ENCODE measurements at places on chromosomes 1 and 21.

DNA sequence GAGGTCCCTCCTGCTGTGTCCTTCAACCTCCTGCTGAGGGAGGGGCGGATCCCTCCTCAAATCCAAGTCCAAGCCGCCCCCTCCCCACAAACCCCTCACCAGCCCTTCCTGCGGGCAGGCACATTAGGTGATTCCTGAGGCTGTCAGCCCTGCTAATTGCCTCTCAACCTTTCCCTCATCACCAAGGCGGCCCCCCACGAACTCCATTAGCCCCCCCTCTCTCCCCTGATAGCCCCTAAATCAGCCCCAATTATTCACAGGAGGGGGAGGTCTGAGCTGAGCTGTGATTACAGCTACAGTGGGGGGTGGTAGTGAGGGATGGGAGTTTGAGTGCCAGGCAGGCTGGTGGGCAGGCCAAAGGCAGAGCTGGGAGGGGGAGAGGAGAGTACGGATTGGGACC is 5.8 kb upstream of the PEAR1 start:
- DNase-seq, result no peak

GRCh38 chr1:238199325-238199724 is 308.6 kb upstream of the ZP4 start:
- no peak for DNase-seq

GRCh38 chr1:54273092-54273794 is 73.3 kb downstream of the MRPL37 start:
- DNase-seq, result no peak

DNA sequence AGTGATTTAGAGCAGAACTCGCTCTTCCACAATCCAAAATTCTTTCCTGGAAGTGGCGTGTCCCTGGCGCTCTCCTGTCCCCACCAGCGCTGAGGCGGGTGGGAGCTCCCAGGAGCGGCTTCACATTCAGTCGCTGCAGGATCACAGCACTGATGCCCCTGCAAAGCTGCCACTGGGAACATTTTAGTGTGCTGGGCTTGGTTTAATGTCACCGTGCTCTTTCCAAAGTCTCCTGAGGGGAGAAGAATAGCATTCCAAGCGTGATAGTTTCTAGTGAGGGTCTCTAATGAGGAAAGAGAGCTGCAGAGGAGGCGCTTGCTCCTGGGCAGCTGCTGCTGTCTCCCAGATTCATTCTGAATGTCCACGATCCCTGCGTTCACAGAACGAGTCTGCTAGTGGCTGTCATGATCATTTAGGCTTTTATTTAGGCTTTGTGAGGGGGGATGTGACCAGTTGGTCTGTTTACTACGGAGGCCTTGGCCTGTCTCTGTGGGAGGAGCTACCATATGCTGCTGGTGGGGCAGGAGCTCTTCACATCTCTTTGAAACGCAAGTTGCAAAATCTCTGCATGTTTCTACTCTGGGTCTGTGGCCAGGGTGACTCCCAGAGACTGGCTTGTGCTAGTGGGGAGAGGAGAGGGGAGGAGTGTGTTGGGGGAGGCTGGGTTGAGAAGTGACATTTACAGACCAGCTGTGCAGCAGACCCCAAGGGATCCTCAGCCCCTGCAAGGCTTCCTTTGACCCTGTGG is 23.4 kb downstream of the OLFML3 start:
- no peak for DNase-seq

DNA sequence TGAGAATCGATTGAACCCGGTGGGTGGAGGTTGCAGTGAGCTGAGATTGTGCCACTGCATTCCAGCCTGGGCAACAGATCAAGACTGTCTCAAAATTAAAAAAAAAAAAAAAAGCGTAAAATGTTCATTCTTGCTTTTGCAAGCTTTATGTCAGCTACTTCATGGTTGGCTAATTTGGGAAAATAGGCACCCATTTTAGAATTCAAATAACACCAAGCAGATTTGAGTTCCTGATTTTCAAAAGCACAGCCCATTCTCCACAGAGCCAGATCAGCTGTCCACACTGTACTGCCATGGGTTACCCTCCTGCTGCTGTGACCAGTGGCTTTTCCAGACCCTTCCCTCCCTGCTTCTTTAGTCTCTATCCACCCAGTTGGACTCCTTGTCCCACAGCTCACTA is 4.4 kb downstream of the THEM5 start:
- DNase-seq, result no peak

DNA sequence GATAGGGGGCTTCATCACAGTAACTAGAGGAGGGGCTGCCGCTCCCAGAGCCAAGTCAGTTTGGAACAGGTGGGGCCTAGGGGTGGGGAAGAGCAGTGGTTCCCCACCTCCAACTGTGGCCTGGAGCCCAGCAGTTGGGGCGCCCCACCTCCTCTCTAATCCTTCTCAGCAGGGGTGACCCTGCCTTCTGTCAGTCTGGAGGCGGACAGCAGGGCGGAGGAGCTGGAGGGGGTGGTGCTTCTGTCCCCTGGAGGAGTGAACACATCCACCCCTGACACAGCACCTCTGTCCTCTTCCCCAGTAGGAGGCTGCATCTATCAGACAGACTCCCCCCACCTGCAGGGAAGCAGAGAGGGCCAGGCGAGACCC is 73.8 kb downstream of the MRPL37 start:
- DNase-seq, result no peak

GRCh38 chr1:89959719-89960118 is 35.2 kb upstream of the ZNF326 start:
- no peak for DNase-seq

DNA sequence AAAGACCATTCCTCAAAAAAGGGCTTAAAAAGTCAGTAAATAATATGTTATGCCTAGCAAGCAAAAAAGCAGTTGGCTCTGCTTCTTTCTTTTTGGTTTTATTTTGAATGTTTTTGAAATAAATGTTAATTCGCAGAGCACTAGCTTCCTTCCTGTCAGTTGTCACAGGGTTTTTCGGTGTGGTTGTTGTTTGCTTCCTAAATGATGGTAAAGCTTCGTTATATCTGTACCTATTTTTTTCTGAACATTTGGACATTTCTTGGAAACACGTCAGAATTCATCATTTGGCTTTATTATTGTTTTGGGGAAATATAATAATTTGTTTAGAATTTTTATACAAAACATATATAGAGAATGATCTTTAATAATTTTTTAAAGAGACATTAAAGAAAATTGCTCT is 351.9 kb upstream of the SGIP1 start:
- DNase-seq, result no peak

DNA sequence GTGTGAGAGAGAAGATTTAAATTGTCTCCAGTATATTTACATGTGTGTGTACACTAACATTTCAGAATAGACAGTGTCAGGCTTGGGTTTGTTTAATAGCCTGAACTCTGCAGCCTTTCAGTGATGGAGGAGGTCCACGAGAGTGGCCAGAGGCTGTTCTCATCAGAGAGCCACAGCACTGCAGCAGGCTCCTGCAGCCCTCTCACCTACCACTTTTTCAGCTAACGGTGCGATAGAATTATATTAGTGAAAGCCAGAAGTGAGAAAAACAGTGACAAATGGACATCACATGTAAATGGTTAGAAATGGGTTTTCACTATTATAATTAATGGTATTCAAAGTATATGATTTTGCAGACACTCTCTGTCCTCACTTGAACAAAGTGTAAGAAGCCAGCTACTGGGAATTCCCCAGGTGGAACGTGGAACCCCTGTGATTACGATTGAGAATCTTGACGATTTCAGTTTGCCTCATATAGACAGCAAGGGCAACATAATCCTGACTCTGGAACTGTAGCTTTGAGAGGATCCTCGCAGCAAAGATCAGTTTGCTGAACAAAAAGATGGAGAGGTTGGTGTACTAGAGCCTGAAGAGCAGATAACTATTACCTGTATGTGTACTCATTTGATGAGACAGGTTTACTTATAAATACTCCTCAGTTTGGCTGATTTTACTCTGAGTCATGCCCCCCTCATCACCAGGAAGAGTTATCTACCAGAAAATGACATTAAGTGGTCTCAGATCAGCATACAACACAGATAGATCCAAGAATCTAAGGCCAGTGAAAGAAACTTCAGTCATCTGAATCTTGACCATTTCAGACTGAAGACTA is 31.4 kb downstream of the IFI16 start:
- DNase-seq, result no peak

DNA sequence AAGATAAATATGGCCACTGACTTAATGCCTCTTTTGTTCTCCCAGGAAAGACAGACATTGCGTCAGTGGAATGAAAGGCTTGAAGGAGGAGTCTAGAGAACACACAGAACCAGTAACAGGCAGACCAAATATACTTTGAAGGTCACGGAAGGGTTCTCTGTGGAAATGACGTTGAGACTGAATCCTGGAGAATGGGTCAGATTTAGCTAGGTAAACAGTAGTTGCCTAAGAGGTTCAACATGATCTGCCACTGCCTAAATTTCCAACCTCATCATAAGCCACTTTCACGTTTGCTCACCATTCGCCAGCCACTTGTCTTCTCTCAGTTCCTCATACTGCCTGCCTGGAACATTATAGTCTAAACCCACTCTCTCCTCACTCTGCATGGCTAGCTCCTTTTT is 20.5 kb downstream of the PLA2G4A start:
- DNase-seq, result no peak

DNA sequence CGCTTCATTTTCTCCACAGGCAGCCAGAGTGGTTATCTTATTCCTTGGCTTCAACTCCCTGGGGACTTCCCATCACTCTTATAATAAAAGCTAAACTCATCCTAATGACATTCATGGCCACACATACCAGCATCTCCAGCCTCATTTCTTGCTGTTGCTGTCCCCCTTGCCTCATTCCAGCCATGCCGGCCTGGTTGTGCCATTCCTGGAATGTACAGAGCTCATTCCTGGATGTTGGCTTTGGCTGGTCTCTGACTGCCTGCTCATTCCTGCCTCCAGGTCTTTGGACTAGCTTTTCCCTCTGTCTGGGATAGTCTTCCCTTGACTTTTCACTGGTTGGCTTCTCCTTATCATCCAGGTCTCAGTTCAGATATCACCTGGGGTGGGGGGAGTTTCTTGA is 2.4 kb upstream of the PEF1 start:
- DNase-seq, result no peak

GRCh38 chr1:27011058-27011764 is 1.4 kb downstream of the TENT5B start:
- DNase-seq, result no peak

GRCh38 chr1:117568999-117569398 is 36.8 kb upstream of the TENT5C start:
- DNase-seq, result no peak

- no peak for DNase-seq
Measured at GRCh38 chr1:116357487-116357886, 15.6 kb upstream of the ATP1A1 start.

- no peak for DNase-seq
Measured at GRCh38 chr1:167418391-167418790, 99.9 kb downstream of the CD247 start.

DNA sequence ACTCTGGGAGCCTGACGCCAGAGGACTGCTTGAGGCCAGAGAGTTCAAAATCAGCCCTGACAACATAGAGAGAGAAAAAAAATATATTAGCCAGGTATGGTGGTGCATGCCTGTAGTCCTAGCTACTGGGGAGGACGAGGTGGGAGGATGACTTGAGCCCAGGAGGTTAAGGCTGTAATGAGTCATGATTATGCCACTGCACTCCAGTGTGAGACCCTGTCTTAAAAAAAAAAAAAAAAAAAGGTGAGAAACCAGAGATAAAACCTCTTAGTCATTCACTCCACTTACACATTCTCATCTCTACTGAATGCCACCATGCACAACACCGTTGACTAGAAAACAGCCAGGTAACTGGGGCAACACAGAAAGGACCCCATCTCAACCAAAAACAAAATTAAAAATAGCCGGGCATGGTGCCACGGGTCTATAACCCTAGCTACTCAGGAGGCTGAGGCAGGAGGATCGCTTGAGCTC is 178.1 kb downstream of the SLC45A1 start:
- DNase-seq, result no peak

DNA sequence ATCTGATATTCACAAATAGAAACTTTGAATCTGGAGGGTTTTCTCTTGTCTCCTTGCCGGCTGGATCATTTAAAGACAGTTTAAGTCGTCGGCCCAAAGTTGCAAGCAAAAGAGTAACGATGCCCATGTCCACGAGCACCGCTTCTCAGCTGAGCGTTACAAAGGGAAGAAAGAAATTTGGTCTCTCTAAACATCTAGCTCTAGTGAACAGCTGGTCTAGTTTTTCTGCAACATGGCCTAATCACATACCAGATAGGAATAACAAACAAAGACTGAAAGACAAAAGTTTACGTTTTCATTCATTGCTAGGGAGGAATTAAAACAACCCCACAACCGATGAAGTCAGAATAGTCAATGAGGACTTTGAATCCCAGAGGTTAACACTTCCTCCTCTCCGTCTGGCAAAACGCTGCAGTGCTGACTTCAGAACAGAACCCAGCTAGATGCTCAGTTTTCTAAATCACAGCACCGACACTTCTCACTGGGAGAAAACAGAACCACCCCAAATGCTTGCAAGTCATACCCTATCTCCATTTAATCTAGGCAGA is 69.4 kb downstream of the NTPCR start:
- DNase-seq, result no peak

GRCh38 chr1:111334169-111334568 is 43.5 kb downstream of the CHIA start:
- DNase-seq, result no peak

GRCh38 chr1:61659061-61659460 is 65.9 kb downstream of the TM2D1 start:
- no peak for DNase-seq

- no peak for DNase-seq
Measured at GRCh38 chr1:3373700-3374405, 80.6 kb upstream of the ARHGEF16 start.

DNA sequence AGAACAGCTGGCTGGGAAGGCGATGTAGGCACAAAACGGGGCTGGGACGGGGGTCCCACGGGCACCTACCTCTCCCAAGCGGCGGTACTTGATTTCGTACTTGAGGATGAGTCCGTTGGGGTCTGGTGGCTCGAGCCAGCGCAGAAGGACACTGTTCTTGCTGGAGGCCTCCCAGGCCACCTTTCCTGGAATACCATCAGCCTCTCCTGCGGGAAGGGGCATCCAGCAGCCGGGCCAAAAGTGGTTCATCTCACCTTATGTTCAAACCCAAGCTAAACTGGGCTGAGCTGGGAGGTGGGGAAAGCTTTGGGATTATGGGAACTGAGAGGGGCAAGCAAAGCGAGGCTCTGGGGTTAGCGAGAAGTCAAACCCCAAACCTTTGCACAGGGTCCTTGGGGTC is 14.3 kb downstream of the INSRR start:
- no peak for DNase-seq

- DNase-seq, result no peak
Measured at GRCh38 chr21:20618878-20619277, 379.3 kb upstream of the NCAM2 start.

GRCh38 chr1:167611983-167612382 is 18.0 kb upstream of the RCSD1 start:
- no peak for DNase-seq

DNA sequence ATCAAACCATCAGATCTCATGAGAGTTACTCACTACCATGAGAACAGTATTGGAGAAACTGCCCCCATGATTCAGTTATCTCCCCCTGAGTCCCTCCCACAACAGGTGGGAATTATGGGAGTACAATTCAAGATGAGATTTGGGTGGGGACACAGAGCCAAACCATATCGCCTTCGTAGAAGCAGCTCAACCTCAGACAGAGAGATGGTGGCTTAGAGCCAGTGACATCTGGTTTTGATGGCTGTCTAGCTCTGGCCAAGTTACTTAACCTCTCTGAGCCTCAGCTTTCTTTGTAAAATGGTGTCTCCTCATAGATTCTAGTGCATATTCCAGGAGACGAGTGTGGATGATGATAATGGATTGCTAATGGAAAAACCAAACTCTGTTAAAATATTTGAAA is 27.2 kb downstream of the MX1 start:
- no peak for DNase-seq

GRCh38 chr1:53783056-53783455 is 44.1 kb upstream of the GLIS1 start:
- no peak for DNase-seq
